ENCODE measurements at places on chromosomes 1 and 21. TPM values are rescaled to one million over a fixed set of nuclear protein-coding genes. Genes with fewer than 3 reads are reported as not detected.
A peak's percentile ranks its signal among the peaks of the same experiment; 100 is the strongest.

Gene HTR6
- not detected for total RNA-seq

DNA sequence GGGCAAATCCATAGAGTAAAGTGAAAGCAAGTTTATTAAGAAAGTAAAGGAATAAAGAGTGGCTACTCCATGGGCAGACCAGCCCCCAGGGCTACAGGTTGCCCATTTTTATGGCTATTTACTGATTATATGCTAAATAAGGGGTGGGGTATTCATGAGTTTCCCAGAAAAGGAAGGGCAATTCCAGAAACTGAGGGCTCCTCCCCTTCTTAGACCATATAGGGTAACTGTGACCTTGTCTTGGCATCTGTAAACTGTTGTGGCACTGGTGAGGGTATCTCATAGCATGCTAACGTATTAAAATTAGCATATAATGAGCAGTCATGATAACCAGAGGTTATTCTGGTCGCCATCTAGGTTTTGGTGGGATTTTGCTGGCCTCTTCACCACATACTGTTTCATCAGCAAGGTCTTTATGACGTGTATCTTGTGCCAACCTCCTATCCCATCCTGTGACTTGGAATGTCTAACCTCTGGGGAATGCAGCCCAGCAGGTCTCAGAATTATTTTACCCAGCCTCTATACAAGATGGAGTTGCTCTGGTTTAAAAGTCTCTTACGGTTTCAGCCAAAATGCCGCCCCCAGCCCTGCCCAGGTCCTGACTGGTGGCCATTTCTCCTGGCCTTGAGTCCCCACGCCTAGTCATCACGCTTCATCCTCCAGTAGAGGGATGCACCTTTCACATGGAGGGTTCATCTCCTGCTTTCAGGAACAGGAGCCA is 982 bp upstream of the TRIM17 start:
- DNase-seq, result no peak

GRCh38 chr1:79497193-79497773 is 490.8 kb upstream of the ADGRL4 start:
- peak; percentile 47 for DNase-seq

DNA sequence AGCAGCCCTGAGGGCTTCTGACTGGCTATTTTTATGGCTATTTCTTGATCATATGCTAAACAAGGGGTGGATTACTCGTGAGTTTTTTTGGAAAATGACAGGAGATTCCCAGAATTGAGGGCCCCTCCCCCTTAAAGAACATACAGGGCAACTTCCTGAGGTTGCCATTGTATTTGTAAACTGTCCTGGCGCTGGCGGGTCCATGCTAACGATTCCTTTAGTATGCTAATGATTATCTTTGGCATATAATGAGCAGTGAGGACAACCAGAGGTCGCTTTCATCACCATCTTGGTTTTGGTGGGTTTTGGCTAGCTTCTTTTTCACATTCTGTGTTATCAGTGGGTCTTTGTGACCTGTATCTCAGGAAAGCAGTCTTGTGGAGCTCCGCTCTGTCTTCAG is 24.1 kb downstream of the FMN2 start:
- no peak for DNase-seq

Gene U2AF1
- 16.4 TPM for total RNA-seq

Gene ARTN
- not detected for total RNA-seq

Gene F5
- not detected for total RNA-seq

DNA sequence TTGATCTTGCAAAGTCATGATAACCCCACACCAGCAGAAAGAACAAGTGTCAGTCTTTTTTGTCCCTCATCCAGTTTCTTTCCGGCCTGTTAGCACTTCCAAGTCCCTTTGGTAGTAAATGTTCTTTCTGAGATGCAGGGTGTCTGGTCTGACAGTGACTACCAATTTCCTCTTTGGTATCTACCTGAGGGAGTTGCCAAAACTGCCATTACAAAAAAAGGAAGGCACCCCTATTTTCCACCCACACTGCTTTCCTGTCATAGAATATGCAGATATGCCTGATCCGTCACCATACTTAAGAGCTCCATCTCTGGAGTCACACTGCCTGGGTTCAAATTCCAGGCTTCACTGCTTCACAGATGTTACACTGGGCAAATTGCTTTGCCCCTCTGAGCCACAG is 72.4 kb downstream of the ZNF281 start:
- DNase-seq, result no peak

Gene ORC1
- total RNA-seq, result 9.7 TPM

- DNase-seq, result peak; percentile 32
Measured at GRCh38 chr1:214362188-214362882, 81.4 kb downstream of the SMYD2 start.

GRCh38 chr1:196654271-196654670 is 2.4 kb downstream of the CFH start:
- no peak for DNase-seq

DNA sequence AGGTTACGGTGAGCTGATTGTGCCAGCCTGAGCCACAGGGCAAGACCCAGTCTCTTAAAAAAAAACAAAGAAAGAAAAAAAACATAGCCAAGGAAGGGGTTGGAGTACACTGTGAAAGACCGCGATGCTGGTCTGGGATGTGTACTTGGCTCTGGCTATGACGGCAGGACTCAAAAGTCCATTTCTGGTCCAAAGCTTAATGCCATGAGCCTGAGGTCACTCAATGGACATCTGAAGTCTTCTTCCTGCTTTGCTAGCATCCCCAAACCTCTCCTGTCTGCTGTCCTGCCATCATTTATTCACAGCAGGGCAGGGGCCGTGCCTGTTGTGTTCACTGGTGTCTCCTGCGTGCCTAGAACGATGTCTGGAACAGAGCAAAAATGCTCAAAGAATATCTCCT is 1.5 kb upstream of the ARHGEF10L start:
- no peak for DNase-seq

Gene LRRC39
- total RNA-seq, result 0.36 TPM

Gene SYNJ1
- 8.3 TPM for total RNA-seq

DNA sequence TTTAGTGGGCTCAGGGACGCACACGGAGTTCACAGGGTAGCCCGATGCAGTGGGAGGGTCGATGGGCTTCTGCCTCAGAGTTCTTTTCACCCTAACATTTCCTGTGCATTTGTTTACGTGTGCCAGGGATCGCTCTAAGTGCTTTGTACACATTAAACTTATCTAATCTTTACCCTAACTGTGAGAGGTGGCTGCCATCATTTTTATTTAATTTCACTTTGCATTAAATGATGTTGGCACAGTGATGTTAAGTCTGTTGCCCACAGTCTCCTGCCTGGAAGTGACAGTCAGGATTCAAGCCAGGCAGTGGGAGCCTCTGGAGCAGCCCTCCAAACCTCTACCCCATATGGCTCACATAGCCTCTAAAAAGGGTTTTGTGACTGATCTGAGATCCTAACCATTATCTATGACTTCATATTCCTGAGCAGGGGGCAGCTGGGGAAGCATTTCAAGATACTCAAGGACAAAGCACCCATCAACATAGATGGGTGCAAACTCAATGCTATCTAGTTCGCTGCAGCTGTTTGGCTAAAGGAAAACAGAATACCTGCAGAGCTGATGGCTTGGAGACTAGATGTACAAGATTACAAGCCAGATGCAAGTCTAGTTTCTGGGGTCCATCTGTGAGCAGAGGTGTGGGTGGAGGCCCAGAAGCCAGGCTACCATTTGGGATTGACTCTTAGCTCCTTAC is 303.8 kb downstream of the DISC1 start:
- DNase-seq, result no peak

- peak; percentile 51 for DNase-seq
Measured at GRCh38 chr1:152869808-152870419, 8.2 kb upstream of the SMCP start.

DNA sequence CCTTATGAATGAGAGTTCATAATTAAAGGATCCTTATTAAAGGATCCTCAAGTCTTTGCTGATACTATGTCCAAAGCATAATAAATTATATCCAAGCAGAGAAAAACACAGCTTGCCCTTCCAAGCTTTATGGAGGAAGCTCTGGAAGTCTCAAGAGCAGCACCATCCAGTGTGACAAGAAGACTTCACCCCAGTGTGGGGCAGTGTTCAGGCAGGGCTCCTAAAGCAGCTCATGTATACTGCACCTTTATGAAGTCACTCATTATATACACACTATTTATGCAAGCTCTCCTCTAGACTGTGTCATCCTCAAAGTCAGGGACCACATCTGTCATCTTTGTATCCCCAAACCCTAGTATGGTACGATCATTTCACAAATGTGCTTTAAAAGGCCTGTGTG is 11.9 kb upstream of the CCN1 start:
- no peak for DNase-seq

GRCh38 chr1:111420377-111420776 is 7.2 kb downstream of the OVGP1 start:
- DNase-seq, result no peak

Gene COL6A1
- 186 TPM for total RNA-seq

DNA sequence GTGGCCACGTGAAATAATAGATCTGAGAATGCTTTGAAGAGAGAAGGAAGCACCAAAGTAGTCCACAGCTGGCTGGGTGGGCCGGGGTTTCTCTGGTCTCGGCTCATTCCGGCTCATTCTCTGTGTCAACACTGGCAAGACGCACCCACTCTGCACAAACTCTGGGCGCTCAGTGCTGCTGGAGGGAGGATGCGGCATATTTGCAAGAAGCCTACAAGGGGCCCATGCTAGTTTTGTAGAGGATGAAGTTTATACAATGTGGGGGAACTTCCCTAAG is 28.8 kb upstream of the TMPRSS2 start:
- no peak for DNase-seq

GRCh38 chr1:168065506-168065905 is 71.2 kb downstream of the GPR161 start:
- no peak for DNase-seq

DNA sequence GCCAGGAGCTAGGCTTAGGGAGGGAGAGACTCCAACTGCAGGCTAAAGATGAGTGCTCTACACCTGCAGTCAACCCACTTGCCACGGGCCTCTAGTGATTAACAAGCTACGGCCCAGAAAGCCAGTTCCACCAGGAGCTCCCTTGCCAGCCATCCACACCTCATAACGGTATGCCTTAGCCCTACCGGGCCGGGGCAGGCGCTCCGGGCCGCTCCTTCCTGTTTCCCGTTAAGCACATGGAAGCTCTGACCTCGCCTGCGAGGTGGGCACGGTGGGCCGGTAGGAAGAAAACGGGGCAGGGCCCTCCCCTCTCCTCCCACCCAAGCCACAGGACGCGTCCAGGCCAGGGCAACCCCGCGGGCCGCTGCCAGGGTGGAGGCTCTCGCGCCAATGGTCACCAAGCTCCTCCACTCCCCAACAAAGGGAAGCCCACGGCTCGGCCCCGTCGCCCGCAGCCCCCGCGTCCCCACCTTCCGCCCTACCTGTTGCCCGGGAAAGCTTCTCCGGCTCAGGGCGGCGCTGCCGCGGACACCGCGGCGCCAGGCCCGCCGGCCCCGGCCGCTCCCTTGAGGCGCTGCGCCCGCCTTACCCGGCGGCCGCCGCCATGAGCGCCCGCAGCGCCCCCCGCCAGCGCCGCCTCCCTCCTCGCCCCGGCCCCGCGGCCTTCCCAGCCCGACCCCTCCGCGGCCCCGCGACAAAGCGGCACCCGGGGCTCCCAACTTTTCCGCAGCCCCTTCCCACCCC is 627 bp downstream of the CERS2 start:
- DNase-seq, result no peak

Gene HAO2
- total RNA-seq, result not detected

GRCh38 chr1:230745071-230745470 is 2.1 kb upstream of the CAPN9 start:
- DNase-seq, result no peak

- DNase-seq, result no peak
Measured at GRCh38 chr1:95551201-95551600, 317.2 kb downstream of the RWDD3 start.

GRCh38 chr1:181116819-181117390 is 28.4 kb downstream of the IER5 start:
- no peak for DNase-seq

GRCh38 chr1:30842697-30843354 is 65.7 kb downstream of the SDC3 start:
- DNase-seq, result peak; percentile 34

- peak; percentile 61 for DNase-seq
Measured at GRCh38 chr1:78491451-78492071, 787 bp downstream of the PTGFR start.

Gene PLA2G2C
- not detected for total RNA-seq

Gene TRNP1
- total RNA-seq, result 68.6 TPM

- DNase-seq, result no peak
Measured at GRCh38 chr1:67889466-67889865, 56.2 kb upstream of the GNG12 start.

Gene PDC
- not detected for total RNA-seq

- no peak for DNase-seq
Measured at GRCh38 chr1:241167121-241167630, 189.8 kb downstream of the RGS7 start.

- no peak for DNase-seq
Measured at GRCh38 chr1:26546375-26546774, 16.8 kb downstream of the RPS6KA1 start.

DNA sequence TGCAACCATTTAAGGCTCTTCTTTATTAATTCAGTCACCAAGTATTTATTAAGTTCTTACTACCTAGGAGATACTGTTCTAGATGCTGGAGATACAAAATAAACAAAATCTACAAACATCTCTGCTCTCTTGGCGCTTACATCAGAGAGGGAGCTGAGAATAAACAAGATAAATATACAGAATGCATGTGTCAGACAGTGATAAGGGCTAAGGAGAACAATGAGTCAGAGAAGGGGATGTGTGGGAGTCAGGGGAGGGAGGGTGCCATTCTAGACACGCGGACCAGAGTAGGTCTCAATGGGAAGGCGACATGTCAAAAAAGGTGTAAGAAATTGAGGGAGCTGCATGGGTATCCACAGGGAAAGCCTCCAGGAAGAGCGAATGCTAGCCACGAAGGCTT is 393.2 kb downstream of the RWDD3 start:
- no peak for DNase-seq

DNA sequence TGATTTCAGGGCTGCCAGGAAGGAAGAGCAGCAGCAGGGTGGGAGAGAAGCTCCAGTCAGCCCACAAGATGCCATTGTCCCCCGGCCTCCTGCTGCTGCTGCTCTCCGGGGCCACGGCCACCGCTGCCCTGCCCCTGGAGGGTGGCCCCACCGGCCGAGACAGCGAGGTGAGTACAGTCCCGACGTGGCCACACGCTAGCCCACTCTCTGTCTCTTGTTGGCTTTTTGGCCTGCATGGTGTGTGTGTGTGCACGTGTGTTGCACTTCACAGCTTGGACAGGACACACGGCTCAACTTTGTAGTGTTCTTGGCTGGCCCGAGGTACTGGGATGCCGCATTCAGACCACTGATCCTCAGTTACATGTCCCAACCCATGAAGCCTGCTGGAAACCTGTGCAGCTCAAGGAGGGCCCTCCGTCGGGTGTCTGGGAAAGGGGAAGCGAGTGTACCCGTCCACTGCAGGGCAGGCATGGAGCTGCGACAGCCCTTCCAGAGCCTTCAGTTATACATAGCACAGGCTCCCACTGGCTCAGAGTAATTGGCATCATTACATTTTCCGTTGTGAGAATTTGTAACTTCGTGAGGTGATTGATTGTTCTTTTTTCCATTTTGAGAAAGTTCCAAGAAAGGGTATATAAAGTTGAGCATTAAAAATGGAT is 454 bp downstream of the CORT start:
- no peak for DNase-seq

- no peak for DNase-seq
Measured at GRCh38 chr1:162366149-162366548, 10.5 kb downstream of the SPATA46 start.

Gene TRIM67
- total RNA-seq, result not detected

All from IMR-90 (cell line).